ENCODE measurements at places on chromosomes 11 and 22.

- DNase-seq: no peak
Measured at GRCh38 chr22:44383064-44383575, 70.4 kb upstream of the SHISAL1 start.

DNA sequence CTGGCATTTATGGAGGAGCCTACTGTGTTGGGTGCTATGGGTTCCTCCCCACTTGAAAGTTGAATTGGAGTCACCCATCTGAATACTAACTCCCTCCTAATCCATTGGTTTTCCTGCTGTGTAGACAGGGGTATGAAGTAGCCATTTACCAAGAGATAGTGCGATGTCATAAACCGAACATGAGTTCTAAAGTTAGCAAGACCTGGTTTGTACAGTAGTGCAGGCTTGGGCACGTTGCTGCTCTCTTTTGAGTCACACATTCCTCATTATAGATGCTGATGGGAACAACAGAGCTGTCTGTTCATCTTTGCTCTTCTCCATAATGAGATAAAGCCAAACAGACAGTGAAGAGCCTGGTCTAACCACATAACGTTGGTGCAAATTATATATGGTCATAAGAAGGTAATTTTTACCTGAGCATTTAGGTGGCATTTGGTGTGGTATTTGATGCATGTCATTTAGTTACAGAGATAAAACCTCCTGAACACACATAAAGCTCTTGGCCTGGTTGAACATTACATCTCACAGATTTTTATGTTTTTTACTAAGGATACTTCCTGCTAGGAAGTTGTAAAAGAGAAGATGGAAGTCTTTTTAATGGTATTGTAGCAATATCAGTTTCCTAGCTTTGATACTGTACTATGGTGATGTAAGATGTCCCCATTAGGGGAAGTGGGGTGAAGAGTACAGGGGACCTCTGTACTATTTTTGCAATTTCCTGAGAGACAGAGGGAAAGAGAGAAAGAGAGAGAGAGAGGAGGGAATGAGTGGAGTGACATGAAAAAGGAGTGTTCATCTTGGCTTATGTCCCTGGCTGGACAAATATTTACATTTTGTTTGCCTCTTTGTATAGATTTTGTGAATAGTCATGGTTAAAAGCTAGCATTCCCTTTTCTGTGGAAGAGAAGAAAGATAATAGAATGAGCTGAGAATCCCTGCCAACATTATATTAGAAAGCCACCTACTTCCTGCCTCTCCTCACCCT, 27.9 kb downstream of the GRAP2 start:
- DNase-seq: no peak

- DNase-seq: no peak
Measured at GRCh38 chr11:42779555-42779954, 532.2 kb upstream of the API5 start.

GRCh38 chr11:132115454-132115853, 745.0 kb downstream of the NTM start:
- DNase-seq: no peak

DNA sequence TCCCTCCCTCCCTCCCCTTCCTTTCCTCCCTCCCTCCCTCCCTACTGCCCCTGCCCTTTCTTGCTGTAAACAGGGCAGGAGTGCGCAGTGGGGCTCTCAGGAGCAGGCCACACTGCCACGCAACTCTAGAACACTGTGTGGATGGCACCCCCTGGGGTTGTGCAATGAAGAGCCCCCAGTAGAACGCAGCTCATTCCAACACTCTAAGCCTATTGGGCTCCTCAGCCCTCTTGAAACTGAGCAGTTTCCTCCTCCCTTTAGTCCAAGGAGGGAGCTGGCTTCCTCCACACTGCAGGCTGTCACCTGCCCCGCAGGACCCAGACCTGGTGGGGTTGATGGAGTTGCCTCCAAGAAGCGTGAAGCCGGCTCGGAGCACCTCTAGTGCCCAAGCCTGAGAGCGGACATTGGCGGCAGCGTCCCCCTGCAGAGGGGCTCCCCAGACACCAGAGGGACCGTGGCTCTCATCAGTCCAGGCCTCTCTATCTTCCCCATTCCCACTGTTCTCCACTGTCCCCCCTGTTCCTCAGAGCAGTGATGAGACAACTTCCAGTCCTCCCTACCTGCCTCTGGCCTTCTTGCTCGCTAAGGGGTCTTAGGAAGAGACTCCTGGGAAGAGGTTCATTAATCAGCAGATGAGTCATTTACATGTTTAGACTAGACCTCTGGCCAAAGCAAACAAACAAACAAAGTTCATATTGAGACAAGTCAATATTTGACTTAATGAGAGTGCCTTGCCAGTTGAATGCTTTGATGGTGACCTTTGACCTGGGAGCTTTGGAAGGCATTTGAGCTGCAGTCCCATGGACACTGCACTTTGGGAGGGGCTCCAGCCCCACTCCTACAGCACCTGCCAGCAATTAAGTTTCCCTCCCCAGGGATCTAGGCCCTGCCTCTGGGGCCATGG, 64.0 kb downstream of the RPUSD4 start:
- DNase-seq: no peak

- DNase-seq: no peak
Measured at GRCh38 chr11:81286550-81286949, 1447.1 kb downstream of the FAM181B start.

All from activated naive CD4-positive, alpha-beta T cell treated with anti-CD3 and anti-CD28 coated beads, Interleukin-2, amount 50 U/mL, for 16 hours (primary cell).